ENCODE measurements at places on chromosomes 6 and 20.

DNA sequence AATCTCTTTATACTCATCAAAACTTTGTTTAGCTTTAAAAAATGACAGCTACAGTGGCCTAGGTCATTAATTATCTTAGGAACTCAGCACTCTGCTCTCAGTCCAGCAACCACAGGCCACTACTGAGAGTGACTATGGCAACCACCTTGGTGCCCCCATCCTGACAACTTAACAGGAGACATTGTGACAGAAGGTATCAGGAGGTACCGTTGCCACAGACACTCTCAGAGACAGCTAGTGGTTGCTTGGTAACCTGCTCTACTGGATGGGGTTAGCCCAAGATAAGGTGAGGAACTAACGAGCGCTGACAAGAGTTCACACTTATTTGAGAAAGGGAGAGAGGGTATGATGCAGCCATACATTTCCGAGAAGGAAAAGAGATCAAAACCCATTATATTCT is 76.1 kb upstream of the TFAP2D start:
- DNase-seq, result no peak

- DNase-seq, result peak; percentile 78
Observed at GRCh38 chr6:31079656-31080261, 32.6 kb downstream of the C6orf15 start.

GRCh38 chr6:5086294-5086890 is 1.3 kb downstream of the PPP1R3G start:
- DNase-seq, result peak; percentile 5

DNA sequence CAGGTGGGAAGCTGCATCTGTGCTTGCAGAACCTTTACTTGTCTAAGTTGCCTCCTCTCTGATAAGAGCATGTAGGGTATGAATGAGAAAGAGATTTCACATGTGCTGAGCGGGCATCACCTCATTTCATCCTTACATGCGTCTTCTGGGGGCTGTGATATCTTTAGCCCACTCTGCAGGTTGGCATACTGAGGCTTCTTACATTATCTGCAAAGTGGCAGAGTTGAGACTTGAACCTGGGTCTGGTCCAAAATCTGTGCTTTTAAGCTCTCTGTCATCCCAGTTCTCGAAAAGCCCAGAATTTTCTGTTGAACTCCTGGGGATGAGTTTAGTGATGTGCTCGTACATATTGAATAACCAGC is 2.0 kb upstream of the SRC start:
- DNase-seq, result no peak

DNA sequence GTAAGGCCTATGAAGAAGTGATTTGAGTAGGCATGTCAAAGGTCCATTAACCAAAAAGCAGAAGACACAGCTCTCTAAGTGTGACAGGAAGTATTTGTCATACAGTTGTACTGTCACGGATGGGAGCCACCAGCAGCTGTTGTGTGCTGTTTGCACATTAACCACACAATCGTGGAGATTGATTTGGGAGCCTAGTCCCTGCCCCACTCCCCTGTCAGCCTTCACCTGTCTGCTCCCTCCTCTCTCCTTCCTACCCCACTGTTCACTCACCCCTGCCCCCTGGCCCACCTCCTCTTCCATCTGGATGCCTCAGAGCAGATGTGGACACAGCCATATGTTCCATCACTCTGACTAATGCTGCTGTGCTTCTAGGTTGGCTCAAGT is 124.7 kb upstream of the SPACA1 start:
- DNase-seq, result peak; percentile 10

- DNase-seq, result no peak
Observed at GRCh38 chr6:154484942-154485341, 25.5 kb downstream of the CNKSR3 start.

DNA sequence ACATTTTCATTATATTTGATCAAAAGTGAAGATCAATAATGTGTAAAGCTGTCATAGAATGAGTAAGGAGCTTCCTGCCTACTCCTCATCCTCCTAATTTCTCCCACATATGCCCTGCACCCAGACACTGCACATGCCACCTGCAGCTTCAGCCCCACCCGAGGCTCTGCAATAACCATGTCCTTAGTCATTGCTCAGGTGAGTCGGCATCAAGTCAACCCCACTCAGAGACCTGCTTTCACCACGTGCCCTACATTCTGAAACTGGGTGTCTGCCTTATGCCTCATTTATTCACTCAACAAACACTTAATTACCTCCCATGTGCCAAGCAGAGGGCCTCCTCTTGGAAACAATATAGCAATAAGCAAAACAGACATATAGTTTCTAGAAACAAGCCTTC is 15.4 kb upstream of the TNFAIP3 start:
- DNase-seq, result peak; percentile 40

DNA sequence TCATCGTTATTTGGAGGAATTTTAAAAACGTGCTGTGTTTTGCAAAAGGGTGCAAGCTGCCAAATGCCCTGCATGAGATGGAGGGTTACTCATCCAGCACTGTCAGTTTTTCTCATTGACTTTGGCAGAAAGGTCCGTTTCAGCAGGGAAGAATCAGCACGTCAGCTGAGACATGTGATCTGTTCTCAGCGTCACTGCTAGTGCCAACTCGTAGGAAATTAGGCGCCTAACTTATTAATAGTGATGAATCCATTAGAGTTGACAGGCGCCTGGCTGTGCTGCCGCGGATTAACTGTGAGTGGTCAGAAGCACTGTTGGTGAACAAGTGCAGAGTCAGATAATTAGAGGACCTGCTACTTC is 175.5 kb upstream of the FOXQ1 start:
- DNase-seq, result no peak

GRCh38 chr6:43396408-43397149 is 27.1 kb upstream of the ZNF318 start:
- no peak for DNase-seq

DNA sequence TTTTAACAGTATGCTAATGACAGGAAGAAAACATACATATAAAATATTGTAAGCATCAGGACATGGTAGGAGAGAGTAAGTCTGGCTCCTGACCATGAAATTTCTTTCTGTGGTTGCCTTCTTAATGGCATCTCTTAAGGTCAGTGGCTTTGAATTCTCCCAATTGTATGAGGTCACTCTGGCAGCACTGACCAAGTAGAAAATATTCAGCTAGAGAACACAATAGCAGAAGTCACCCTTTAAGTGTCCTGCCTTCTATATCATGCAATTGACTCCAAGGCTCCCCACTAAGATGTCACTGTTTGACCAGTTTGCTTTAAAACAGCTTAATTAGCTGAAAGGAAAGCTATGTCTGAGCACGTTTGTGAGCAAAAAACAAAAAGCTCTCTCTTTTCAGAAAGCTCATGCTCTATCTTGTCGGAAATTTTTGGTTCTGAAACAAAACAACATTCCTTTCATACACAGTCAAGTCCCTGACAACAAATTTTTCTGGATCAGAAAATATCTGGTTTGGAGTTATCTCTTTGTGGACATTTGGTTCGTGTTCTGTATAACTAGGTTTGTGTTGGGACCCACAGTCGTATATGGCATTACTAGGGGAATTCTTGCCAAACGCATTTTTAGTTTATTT is 120.9 kb upstream of the IFNGR1 start:
- no peak for DNase-seq

GRCh38 chr6:161001421-161001820 is 9.9 kb downstream of the MAP3K4 start:
- no peak for DNase-seq

DNA sequence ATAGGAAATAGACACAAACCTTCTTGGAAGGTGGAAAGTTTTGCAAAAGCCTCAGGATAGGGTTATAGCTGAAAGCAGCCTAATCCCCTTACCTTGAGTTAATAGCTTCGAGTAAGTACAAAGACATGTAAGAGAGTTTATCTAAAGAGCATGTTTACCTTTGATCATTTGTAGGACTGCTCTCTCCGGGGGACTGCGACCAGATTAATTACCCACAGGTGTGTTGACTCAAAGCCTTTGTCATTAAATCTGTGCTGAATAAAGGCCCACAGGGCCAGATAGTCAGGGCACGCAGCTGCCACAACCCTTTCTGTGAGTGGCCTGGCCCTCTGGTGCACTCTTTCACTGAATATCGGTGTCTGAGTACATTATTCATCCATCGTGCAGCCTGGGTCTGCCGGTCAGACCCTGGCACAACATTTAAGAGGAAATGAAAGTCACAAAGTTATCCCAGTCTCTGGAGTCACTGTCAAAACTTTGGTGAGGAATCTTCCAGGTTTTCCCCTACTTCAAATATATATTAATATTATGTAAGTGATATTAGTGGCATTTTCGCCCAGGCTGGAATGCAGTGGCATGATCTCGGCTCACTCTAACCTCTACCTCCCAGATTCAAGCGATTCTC is 5.4 kb upstream of the MICA start:
- no peak for DNase-seq

DNA sequence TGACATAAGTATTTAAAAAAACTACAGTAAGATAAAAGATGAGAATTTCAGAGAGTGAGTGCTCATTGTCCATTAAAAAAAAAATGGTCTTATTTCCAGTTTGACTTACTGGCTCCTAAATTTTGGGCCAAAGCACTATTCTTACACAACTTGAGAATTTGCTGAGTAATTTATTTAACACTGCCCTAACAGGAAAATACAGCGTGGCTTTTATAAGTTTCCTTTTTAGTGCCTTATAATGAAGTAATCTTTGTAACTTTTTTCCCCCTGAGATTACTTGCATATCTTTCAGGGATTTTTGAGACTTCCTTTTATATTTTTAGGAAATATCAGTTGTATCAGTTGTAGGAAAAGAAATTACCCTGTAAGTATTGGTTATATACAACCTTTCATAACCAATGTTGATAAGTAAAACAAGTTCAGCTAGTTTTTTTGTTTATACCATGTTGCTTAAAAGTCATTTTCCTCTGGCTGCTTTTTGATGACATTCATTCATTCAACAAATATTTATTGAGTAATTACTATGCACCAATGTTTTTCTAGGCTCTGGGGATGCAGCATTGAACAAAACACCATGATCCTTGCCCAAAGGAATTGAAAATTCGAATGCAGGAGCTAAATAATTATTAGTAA is 106.4 kb upstream of the SGK1 start:
- no peak for DNase-seq

DNA sequence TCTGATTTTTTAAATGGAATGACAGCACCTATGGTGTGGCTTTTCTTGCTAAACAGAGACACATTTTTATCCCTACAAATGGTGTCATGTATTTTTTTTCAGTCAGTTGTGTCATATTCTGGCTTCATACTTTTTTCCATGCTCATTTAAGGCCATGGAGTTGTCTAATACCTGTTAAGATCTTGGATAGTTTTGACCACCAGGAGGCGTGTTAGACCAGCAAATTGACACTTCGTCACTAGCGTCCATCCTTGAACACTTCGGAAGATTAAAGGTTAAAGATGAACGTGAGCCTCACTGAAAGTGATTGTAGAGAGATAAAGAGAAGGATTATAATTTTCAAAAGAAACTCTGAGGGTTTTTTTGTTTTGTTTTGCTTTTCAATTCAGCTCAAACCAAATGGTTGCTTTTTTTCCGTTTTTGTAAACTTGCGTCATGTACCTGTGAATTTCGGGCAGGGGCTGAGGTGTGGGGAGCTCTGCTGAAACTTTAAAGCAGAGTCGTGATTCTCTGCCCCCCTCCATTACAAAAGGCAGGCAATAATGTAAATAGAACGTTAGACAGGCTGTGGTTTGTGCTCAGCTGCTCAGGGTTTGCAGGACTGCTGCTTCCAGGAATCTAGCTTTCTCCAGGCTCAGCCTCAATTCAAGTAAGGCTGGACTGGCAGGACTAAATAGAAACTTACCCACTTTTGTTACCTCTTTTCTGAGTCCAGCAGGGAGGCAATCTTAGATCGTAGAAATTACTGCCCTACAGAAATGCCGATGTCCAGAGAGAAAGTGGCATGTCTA is 245.1 kb downstream of the FOXA2 start:
- DNase-seq, result peak; percentile 40

- DNase-seq, result no peak
Observed at GRCh38 chr6:11679099-11679498, 99.5 kb downstream of the ADTRP start.

GRCh38 chr20:62446888-62447869 is 19.8 kb upstream of the RBBP8NL start:
- DNase-seq, result no peak
